Activated B cell treated with CpG ODN at 0.5 μM for 24 hours (primary cell): ENCODE measurements at places on chromosomes 11 and 22. TPM values are rescaled to one million over a fixed set of nuclear protein-coding genes. Genes with fewer than 3 reads are reported as not detected.
A peak's percentile ranks its signal among the peaks of the same experiment; 100 is the strongest.

DNA sequence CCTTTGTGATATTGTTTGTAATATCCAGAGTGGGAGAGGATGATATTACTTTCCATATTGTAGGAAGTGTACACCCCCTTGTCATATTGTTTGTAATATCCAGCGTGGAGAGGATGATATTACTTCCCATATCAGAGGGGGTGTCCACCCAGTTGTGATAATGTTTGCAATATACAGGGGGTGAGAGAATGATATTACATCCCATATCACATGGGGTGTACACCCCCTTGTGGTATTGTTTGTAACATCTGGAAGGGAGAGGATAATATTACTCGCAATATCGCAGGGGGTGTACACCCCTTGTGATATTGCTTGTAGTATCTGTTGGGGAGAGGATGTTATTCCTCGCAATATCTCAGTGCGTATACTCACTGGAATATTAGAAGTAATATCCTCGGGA lies 61.5 kb downstream of the PRSS23 start:
- DNase-seq: no peak
- H3K4me1 ChIP-seq: no peaks in the 10 kb centered on the region
- H3K36me3 ChIP-seq: no peaks in the 10 kb centered on the region
- no peak overlapping the region for H3K4me3 ChIP-seq
- no peak overlapping the region for H3K27ac ChIP-seq

DNA sequence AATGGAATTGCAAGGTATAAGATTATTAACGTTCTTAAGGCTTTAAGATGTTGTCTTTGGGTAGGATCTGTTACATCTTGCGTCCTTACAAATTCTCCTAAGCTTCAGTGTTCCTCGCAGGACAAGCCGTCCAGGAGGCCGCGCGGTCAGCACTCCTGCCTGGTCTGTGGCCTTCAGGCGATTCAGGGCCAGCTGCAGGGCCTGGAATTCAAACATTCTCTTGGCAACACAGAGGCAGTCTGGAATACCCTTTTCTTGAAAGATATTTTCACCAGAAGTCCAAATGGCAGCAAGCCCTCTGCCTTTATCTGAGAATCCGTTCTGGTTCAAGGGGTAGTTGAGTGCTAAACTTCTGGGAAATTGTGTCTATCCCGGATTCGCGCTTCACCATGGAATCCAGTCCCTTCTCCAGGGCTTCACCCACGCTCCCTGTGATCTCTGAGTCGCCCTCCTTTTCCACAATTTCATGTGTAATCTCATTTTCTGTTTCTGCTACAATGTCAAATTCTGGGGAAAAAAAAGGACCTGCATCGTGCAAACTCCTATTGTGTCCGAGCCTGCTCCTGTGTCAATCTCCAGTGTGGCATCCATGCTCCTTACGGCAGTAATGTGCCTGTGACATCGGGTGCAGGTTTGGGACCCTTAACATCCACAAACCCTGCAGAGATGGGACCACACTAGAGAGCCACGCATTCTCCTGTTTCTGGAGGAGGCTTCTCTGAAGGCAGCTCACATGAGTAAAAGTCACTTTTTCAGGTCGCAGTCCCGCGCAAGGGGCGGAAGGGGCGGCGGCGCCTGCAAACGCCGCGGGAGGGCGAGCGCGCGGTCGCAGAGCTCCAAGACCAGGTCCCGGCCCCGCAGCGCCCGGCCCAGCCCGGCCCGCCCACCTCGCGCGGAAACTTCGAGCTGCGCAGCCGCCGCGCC lies 25.4 kb upstream of the SORL1 start:
- peak overlapping the region; percentile 70 for H3K4me3 ChIP-seq
- peaks cover 2% of the 10 kb centered on the region for H3K27me3 ChIP-seq
- peaks cover 88% of the 10 kb centered on the region for H3K4me1 ChIP-seq

DNA sequence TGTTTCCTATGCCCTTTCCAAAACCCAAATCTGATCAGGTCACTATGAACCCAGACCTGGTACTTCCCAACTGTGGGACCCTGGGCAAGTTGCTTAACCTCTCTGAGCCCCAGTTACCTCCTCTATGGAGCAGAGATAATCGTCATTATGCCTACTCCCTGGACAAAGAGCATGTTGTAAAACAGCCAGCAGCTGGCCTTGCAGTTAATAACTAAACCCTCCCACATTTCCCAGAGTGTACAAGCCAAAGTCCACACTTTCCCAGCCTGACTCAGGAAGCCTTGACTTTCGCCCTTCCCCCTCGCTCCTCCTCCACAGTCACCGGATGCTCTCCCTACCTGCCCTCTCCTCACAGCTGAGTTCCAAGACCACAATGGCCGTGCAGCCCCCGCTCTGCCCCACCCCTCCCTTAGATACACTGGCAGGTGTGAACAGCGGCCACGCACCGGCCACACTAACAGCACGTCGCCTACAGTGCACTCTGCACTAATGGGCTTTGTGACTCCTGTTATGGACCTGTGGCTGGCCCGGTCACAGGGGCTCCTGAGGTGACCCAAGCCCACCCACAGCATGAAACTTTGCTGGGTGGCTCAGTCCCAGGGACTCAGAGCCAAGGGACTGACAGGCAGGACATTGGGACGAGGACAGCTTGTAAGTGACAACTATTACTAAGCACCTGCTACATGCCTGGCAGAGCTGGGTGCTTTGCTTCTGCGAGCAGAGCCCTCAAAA lies 15.6 kb upstream of the MFNG start:
- peaks cover 26% of the 10 kb centered on the region for H3K27me3 ChIP-seq
- peaks cover 6% of the 10 kb centered on the region for H3K4me1 ChIP-seq
- no peak for DNase-seq
- H3K36me3 ChIP-seq: no peaks in the 10 kb centered on the region

DNA sequence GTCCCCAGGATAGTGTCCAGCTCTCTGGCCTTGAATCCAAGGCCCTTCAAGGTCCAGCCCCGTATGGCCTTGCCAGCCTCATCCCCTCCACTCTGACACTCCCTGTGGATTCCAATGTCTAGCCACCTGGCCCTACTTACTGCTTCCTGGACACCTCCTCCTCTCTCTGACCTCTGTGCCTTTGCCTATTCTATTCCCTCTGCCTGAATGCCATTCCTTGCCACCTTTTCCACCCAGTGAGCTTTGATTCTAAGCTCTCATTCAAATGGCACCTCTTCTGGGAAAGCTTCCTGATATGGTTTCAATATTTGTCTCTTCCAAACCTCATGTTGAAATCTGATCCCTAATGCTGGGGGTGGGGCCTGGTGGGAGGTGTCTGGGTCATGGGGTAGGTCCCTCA lies 31.9 kb upstream of the TTLL12 start:
- H3K27ac ChIP-seq: no peak overlapping the region
- DNase-seq: no peak
- no peaks in the 10 kb centered on the region for H3K36me3 ChIP-seq
- peaks cover 6% of the 10 kb centered on the region for H3K27me3 ChIP-seq
- H3K4me3 ChIP-seq: no peak overlapping the region

DNA sequence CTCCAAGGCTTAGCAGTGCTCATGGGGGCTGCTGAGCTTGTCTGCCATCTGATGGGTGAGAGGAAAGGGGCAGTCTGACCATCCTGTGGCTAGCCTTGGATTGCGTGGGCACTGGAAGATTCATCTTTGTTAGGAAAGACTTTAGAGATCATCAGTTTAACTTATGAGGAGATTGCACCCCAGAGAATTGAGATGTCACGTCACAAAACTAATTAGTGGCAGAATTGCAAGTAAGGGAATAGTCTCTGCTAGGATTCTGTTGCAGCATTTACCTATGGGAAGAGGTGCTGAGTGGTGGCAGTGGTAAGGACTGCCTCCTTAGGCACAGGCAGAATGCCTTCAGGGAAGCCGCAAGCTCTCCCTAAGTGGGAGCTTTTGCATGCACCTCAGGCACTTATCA lies 42.8 kb upstream of the HSPA8 start:
- no peak overlapping the region for H3K27ac ChIP-seq
- no peak for DNase-seq
- no peaks in the 10 kb centered on the region for H3K36me3 ChIP-seq

- H3K27ac ChIP-seq: no peak overlapping the region
- peaks cover 6% of the 10 kb centered on the region for H3K4me1 ChIP-seq
- H3K4me3 ChIP-seq: no peak overlapping the region
- no peak for DNase-seq
- H3K36me3 ChIP-seq: no peaks in the 10 kb centered on the region
- H3K27me3 ChIP-seq: peaks cover 62% of the 10 kb centered on the region
These were observed 53.4 kb upstream of the EMID1 start for GRCh38 chr22:29152045-29152953.

- H3K27ac ChIP-seq: peak overlapping the region; percentile 18
- H3K4me3 ChIP-seq: peak overlapping the region; percentile 41
- H3K4me1 ChIP-seq: peaks cover 67% of the 10 kb centered on the region
- H3K27me3 ChIP-seq: no peaks in the 10 kb centered on the region
These were observed 3.6 kb downstream of the MED15 start for GRCh38 chr22:20510811-20511577.

- no peak for DNase-seq
- H3K27me3 ChIP-seq: no peaks in the 10 kb centered on the region
- peaks cover 27% of the 10 kb centered on the region for H3K4me1 ChIP-seq
- peaks cover 2% of the 10 kb centered on the region for H3K36me3 ChIP-seq
- H3K4me3 ChIP-seq: peak overlapping the region; percentile 2
- H3K27ac ChIP-seq: peak overlapping the region; percentile 27
These were observed 2.8 kb downstream of the SIAE start for GRCh38 chr11:124670732-124671131.

DNA sequence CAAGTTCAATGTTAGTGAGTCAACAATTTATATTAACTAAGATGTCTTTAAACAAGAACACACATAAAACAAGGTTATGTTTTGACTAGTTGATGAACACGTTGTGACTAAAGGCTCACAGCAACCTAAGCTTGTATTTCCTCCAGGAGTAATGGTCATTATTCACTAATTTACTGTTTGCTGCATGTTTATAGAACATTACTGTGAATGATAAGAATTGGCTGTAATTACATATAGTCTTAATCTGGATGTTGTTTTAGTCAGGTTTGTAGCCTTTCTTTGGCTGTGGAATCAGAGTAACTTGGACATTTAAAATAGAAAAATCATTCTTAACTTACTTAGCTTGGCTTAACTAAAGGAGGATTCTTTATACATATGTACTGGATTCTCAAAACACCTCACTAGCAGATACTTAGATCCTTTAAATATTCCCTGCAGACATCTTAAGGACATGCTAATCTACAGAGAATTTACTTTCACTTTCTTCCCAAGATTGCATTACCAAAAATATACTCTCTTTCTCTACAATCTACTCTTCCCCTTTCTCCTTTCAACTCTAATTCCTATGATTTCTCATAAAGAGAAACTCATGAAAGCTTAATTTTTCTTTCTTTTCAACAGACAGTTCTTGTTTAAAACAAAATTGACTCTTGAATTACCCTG lies 319.7 kb upstream of the CTSC start:
- no peak overlapping the region for H3K27ac ChIP-seq
- no peaks in the 10 kb centered on the region for H3K27me3 ChIP-seq
- no peak for DNase-seq

DNA sequence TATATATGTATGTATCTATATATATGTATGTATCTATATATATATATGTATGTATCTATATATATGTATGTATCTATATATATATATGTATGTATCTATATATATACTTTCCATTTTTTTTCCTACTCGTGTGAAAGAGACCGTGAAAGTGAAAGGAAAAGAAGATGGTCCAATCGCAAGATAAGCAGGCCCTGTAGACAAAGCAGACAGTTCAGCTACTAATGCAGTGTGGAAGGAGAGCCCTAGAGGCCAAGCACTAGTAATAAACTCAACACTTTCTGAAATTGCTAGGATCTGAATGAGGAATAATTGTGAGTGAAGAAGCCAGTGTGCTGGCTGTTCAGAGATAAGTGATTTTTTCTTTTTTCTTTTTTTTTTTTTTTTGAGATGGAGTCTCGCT lies 47.2 kb downstream of the MCHR1 start:
- no peaks in the 10 kb centered on the region for H3K36me3 ChIP-seq
- DNase-seq: no peak
- peaks cover 27% of the 10 kb centered on the region for H3K4me1 ChIP-seq
- H3K27ac ChIP-seq: no peak overlapping the region
- peak overlapping the region; percentile 49 for H3K4me3 ChIP-seq

DNA sequence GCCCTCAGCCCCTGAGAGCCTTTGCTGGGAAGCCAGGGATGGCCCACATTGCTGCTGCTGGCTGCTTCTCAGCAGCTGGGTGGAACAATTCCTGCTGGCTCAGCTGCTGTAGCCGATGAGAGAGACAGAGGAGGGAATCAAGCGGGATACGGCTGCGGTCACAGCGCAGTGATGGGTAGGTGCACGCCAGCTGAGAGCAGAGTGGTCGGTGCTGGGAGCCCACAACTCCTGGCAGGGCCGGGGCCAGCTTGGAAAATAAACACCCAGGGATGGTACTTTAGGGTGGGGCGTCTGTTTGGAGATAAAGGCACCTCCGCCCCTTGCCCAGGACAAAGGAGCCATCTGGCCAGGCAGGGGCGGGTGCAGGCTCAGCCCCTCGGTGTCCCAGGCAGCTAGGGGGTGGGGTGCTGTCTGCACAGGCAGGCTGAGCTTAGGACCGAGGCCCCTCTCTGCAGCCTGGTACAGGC lies 480.5 kb downstream of the MIAT start:
- peaks cover 5% of the 10 kb centered on the region for H3K27me3 ChIP-seq
- no peak overlapping the region for H3K27ac ChIP-seq
- DNase-seq: no peak

- no peak for DNase-seq
- H3K4me1 ChIP-seq: peaks cover 39% of the 10 kb centered on the region
- peak overlapping the region; percentile 25 for H3K27ac ChIP-seq
- H3K36me3 ChIP-seq: peaks cover 6% of the 10 kb centered on the region
- H3K4me3 ChIP-seq: peak overlapping the region; percentile 87
These were observed 830 bp downstream of the ACAT1 start for GRCh38 chr11:108122166-108122628.

The ART1 gene
- total RNA-seq: not detected in 2 replicates

The MS4A1 gene
- total RNA-seq: 1,910 and 2,024 TPM in 2 replicates

The MUC5B gene
- not detected in 2 replicates for total RNA-seq

The VSTM5 gene
- not detected in 2 replicates for total RNA-seq
